ENCODE measurements at places on chromosomes 12 and 14. TPM values are rescaled to one million over a fixed set of nuclear protein-coding genes. Genes with fewer than 3 reads are reported as not detected.

- DNase-seq: no peak
These were observed 30.9 kb upstream of the TUBA1C start for GRCh38 chr12:49233842-49234526.

- DNase-seq: no peak
These were observed 451.9 kb upstream of the FBXO33 start for GRCh38 chr14:39884091-39884490.

GRCh38 chr14:29242755-29243754 lies 476.5 kb downstream of the FOXG1 start:
- DNase-seq: no peak

- DNase-seq: no peak
These were observed 1929.9 kb upstream of the SEL1L start for GRCh38 chr14:83463500-83464098.

DNA sequence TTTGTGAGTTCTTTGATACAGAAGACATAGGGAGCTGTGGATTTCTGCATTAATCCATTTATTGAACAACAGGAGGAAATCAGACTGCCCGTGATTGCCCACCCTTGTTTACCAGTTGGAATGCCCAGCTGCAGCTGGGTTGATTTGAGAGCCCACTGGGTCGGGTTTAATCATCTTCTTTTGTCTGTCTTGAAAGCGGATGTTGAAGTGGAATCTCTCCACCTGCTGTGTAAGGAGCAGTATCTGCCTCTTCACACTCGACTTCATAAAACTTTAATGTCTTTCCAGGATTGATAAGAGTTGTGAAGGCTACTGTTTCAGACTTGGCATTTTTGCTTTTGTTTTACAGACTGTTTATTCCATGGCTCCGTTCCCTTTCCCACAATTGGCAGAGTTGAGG lies 39.9 kb downstream of the TBC1D30 start:
- DNase-seq: no peak

DNA sequence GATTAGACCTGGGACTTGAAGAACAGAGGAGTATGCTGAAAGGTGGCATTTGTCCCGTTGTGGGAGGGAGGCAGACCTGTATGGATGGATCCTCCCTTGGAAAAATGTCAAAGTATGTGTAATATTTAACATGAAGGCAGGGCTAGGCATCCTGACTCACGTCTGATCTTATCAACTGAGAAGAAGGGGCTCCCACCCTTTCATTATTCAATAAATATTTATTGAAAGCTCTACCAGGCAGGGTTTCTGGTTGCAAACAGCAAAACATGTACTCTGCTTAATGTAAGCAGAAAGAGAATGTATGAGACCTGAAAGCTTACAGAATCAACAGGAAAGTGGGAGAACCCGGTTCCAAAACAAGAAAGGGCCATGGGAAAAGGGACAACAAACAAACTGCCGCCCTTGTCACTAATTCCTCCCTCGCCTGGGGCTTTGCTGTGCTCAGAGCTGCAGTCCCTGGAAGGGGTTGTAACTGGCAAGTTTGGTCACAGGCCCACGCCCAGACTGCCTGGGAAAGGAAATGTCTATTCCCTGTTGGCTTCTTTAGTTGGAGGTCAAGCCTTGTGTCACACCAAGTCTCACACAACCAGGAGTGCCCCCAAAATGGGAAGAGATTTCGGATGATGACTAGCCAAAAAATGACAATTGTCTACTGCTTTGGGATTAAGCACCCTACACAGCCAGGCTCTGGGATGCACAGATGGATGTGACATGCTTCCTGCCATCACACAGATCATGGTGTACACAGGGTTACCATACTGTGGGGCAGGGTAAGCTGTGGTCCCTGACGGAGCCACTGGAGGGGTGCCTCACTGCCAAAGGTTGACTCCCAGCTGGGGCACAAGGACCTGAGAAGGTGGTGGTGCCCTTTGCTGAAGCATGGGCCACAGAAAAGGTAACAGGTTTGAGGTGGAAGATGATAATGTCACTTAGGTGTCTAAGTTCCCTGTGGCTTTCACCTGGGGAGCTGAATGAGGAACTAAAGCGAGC lies 36.8 kb downstream of the RAB35 start:
- peak; percentile 35 for DNase-seq

DNA sequence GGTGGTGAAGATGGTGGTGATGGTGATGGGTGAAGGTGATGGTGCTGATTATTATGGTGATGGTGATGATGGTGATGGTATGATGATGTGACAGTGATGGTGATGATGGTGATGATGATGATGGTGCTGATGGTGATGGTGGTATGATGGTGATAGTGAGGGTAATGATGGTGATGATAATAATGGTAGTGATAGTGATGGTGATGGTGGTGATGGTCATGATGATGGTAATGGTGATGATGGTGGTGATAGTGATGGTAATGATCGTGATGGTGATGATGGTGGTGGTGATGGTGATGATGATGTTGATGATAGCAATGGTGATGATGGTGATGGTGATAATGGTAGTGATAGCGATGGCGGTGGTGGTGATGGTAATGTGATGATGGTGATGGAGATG lies 197.9 kb upstream of the ALG10B start:
- no peak for DNase-seq

DNA sequence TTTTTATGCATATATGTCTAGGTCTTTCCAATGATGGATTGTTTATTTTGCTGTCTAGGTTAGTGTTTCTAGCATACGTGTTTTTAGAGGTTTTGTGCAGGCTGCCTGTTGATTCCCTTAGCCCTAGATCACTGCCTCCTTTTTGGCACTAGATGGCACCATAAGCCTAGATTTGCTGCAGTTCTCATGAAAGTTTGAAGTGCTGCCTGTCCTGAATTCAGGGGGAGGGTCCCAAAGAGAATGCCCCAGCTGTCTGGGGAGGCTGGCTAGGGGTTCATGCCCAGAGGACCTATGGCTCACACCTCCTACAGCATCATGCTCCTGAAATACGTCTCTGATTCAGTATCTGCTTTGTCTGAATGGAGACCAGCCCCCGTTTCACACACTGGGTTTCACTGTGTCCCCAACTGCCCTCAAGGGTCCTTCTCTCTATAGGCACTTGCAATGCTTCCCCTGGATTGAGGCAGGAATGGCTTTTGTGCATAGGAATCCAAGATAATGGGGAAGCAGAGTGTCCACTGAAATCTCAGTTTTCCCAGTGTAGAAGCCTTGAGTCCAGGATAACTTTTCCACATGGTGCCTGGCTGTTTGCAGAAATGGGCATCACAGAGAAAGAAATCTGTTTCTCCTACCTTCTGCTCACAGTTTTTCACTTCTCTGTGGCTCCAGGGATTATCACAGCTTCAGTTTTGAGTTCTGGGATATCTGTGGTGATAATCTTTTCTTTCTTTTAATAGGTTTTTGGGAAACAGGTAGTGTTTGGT lies 14.2 kb upstream of the TXNRD1 start:
- DNase-seq: no peak

DNA sequence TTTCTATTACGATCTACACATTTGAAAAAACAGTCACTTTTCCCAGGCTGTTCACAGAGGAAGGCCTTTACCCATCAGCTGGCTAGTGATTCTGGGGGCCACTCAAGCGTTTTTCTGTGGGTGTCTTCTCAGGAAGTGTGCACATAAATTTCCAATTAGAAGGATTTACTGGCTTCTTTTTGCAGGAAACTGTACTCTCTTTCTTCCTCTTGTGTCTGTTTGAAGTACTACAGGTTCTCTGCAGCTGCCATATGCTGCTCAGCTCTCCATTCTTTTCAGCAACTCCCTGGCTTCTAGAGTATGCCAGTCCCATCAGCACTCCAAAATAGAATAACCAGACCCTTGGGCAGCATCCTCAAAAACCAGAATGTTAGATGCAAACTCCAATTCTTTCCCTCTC lies 110.4 kb upstream of the NAV3 start:
- DNase-seq: no peak

DNA sequence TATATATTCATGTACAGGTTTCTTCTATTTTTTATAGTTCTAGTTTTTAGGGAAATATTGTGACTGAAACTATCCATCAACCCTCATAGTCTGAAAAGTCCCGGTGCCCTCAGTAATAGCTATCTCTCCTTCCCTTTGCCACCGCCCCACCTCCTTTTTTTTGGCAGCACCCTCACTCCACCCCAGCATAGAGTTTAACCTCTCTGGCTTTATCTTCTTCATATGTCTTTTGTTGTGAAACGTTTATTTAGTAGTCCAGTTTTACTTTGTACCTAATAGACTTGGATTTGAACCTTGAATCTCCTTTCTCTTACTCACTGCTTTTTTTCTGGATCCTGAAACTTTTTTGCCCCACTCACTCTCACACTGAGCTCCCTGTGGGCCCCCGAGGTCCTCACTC lies 109.5 kb downstream of the BBS10 start:
- no peak for DNase-seq

DNA sequence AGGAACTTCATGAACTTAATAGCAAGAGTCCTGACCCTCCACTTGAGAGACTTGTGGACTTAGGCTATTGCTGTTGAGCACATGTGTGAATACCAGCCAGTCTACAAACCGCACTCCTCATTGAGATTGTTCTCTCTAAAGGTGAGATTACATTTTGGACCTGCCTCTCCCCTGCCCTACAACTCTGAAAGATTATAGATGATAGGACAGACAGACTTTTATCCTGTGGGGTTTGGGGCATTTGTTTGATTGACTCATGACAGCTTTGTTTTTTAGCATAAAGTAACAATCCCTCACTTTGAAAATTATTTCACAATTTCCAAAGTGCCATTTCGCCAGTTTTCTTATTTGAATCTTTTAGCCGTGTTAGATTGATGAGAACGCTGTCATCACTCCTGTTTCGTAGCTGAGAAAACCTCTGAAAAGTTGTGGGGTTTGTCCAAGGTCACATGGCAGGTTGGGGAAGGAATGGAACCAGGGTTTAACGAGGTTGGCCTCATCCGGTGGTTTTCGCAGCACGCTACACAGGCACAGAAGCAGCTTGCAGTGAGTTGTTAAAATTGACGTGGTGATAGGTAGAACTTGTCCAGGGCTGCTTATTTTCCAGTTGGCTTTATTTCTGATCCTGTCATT lies 836 bp downstream of the EVL start:
- no peak for DNase-seq

DNA sequence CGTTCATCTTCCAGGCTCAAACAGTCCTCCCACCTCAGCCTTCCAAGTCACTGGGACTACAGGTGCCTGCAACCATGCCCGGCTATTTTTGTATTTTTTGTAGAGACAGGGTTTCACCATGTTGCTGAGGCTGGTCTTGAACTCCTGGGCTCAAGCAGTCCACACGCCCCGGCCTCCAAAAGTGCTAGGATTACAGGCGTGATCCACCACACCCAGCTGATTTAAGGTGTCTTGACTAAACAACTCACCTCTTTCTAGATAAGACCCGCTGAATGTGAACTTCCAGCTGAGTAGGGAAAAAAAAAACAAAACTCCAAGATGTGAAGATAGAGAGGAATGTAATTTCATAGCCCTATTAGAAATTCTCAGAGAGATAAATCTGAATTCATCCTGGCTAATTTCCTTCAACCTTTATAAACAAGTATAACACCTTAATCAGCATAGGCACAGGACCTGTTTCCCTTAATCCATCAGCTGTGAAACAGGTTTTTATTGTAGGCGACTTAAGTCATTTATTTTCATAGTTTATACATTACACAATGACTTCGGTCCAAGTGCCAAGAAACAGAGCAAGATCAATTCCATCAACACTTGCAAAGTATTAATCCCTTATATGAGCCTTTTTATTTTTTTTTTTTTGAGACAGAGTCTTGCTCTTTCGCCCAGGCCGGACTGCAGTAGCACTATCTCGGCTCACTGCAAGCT lies 51.5 kb downstream of the HCAR2 start:
- DNase-seq: no peak

GRCh38 chr12:129049917-129050316 lies 196.6 kb downstream of the GLT1D1 start:
- no peak for DNase-seq

The HCAR3 gene
- total RNA-seq: 7.2 TPM

The MSI1 gene
- total RNA-seq: 0.58 TPM

The KRT75 gene
- not detected for total RNA-seq

The GLIPR1L1 gene
- not detected for total RNA-seq

All from mesenteric fat pad (tissue), 1 donor.